ENCODE measurements at places on chromosomes 16 and 17.

DNA sequence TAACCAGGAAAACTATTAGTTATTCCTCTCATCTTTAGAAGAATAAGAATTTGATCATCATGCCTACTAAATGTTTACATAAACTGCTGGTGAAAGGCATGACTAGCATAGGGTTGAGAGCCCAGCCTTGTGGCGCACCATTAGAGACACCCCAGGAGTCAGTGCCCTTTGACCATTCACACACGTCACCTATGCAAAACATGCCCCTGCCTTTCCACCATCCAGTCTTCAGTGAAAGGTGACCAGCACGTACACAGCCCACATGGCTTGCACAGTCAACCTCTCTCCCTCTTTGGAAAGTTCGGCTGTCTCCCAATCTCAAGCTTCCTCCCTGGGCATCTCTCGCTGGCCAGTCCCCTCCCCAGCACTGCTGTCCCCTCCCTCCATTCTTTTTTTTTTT, 150.3 kb downstream of the ENGASE start:
- no peak for DNase-seq

DNA sequence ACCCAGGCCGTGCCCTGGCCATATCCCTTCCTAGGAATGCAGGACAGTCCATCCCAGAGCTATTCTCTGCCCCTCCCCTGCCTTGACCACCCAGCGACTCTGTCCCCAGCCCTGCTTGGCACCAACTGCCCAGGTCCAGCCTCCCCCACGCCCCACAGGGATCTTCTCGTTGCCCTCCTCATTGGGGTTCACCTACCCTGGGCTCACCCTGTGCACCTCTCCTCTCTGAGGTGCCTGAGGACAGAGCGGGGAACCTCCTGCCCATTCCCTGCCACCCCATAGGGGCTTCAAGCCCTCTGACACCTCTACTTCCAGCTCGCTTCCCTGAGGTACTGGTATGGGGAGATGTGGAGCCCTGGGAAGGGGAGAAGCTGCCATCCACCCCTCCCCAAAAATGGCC, 6.2 kb upstream of the MPP2 start:
- no peak for DNase-seq

GRCh38 chr16:23535901-23536300, 21.2 kb downstream of the EARS2 start:
- DNase-seq = no peak

DNA sequence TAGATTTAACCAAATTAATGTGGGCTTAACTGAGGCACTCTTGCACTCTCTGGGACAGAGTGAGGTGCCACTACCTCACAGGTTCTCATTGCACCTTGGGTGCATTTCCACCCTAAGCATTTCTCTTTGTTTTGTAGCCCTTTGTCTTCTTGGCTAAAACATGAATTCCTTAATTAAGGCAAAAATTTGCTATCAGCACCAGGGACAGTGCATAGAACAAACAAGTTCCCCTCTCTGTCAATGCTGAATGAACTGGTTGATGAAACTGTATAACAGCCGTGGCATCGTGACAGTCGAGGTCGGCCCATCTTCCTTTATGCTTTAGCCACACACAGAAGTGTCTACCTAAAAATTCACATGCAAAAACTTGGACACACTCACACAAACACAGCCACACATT, 74.8 kb downstream of the HS3ST2 start:
- no peak for DNase-seq

GRCh38 chr17:40025559-40025958, 10.3 kb downstream of the CSF3 start:
- no peak for DNase-seq

GRCh38 chr16:17302214-17302613, 168.5 kb downstream of the XYLT1 start:
- DNase-seq = no peak

DNA sequence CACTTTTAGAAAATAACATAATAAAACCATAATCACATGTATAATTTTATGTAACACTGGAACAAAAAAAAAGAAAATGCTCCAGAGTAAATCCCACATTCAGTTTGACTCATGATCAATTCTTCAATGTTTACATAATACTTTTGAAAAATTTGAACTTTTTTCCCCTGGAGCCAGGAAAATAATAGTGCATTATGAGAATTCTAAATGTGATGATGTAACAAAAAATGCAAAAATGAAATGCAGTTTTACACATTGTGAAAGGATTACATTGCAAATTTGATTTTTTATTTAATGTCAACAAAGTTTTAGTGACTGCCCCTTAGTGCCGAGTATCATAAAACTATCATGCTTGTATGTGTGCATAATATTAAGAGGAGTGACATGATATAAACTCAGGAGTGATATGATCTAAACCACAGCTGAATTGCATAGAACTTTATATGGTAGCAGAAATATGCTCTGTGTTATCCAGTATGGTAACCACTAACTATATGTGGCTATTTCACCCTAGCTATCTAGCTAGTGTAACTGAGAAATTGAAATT, 238.2 kb downstream of the CDH8 start:
- DNase-seq = no peak

DNA sequence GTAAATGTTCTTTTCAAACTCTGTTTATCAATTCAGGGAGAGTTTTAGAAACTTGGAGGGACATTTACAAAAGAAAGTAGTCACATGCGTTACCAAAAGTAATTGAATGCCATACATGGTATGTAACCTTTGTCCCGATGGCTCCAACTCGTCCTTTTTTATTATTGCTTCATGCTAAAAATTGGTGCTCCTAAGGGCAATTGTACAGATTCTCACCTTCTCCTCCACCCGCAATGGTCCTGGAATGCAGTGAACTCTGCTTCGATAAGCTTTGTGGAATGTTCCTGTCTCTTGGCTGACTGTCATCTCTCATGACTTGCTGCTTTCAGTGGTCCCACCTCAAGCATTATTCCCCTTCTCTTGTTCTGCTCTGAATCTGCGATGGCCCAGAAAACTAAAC, 20.9 kb downstream of the GNAO1 start:
- DNase-seq = no peak

DNA sequence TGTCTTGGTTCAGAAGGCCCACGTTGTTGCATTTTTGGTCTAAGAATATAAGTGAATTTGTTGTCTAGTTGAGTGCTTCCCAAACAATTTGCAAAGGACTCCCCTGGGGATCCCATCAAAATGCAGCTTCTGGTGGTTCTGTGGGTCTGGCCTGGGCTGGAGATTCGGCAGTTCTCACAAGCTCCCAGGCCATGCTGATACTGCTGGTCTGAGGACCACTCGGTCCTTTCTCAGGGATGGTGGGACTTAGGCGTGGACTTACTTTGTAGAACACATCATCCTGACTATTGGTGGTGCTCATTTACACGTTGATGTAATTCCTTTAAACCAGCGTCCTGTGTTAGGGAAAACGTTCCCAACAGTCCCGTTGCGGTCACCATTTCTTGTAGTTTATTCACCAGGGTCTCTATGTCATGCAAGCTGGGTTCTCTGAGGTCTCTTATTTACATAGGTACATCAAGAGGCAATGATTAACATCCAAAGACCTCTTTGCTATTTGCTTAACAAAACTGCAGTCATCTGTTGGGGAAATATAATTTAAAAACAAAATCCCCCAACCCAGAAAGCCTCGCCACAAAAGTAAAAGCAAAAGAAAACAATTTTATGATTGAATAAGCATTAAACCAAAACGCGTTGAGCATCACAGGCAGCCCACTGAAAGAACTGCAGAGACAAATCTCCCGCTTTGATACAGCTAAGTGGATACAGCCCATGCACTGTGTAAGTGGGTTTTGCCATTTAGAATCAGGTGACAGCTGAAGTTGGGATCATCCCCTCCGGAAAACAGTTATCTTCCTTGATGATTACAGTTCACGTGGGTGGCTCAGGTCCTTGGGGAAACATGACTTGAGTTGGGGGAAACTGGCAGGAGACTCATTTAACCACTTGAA, 39.0 kb upstream of the SEC14L1 start:
- no peak for DNase-seq

DNA sequence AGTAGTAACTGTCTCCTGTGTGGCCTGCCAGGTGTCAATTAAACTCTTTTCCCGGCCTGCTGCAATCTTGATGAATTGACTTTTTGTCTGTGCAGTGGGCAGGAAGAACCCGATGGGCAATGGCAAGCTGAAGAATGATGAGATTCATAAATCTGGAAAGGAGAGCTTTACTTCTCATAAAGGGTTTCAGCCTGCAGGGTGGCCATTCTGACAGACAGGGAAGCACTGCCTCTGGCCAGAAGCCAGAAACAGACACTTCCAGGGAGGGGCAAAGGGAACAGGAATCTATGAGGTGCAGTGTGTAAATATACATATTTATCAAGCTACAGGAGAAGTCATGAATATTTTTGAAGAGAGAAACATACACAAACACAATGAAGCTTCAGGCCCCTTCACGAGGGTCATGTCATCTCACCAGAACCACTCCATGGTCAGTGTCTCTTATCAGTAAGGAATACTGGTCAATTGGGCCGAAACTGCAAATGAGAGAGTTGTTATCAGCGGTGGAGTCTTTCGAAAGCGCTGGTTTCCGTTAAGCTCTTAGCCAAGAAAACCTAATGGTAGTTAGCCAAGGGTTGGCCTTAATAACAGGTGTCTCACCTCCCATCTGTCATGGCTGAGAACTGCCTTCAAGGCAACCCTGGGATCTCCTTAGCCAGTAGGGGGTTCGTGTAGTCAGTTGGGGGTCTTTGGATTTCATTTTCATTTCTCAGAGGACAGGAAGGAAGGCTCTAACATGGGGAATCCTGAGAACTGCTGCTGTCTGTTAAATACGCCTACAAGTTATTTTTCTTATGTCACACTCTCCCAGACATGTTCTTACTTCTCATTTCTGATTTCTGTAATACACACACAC, 1.2 kb upstream of the NARF start:
- DNase-seq = no peak

DNA sequence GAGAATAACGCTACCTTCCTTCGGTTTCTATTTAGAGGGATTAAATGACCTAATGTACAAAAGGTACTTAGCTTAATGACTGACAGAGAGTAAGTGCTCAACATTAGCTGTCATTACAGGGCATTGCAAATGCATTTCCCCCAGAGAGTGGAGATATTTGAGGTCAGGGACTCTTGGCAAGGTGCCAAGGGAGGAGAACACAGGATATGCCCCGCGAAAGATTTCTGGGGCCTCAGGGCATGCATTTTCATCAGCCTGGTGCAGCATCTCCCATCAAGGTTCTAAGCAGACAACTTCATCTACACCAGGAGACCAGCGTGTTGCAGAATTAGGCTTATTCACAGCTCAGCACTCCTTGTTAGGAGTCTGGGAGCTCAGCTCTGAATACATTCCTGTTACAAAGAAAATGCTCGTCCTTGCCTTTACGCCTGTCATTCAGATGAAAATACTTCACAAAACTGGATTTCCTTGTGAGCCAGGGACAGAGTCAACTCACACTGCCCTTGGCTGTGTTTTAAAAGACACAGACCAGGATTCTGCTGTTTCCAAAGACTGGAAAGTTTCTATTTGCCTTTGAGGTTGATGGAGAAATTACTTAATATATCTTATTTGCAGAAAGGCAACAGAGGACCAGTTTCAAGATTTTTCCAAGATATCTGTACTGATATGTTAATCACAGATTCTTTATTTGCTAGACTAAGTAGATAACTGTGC, 108.2 kb downstream of the VAT1L start:
- DNase-seq = no peak

DNA sequence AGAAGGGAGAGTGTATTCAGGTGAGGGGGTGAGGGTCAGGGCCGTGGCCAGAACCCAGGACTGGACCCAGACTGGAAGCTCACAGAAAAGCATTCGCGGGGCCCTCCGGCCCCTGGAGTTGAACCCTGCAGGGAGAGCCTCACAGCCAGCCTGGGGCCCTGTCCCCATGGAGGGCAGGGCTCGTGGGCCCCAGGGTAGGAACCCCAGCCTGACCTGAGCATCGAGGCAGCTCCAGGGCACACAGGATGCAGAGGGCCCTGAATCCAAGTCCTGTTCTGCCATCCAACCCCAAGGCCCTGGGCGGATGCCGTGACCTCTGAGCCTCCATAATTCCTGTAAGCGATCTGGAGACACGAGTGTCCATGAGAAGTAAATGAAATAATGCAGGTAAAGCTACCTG, 79.1 kb downstream of the MGAT5B start:
- no peak for DNase-seq

DNA sequence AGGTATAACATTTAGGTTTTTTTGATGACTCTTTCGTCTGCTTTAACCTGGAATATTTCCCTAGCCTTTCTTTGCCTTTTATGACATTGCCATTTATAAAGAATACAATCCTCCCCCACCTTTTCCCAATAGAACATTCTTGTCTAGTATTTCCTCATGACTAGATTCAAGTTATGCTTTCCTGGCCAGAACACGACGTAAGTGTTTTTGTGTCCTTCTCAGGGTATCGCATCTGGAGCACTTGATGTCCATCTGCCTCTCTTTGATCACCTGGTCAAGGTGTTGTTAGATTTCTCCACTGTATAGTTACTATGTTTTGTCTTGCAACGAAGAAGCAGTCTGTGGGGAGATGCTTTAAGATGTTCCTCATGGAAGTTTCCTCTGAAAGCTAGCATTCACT, 87.4 kb downstream of the MSI2 start:
- no peak for DNase-seq

DNA sequence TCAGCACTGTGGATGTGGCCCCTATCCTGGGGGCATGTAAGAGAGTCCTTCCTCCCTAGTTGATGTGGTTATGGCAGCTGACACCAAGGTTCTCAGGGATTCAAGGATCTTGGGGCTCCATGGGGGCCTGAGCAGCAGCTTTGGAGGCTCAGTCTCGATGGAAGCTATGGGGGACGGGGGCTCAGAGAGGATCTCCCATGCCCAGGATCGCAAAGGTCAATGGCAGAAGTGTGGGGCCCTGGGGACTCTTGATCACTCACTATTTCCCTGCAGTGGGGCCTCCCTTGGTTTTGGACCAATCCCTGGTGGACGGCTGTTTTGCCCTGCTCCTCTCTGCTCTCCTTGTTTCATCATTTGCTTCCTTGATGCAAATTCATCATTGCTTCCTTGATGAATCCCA, 885.9 kb downstream of the CDH8 start:
- DNase-seq = no peak

DNA sequence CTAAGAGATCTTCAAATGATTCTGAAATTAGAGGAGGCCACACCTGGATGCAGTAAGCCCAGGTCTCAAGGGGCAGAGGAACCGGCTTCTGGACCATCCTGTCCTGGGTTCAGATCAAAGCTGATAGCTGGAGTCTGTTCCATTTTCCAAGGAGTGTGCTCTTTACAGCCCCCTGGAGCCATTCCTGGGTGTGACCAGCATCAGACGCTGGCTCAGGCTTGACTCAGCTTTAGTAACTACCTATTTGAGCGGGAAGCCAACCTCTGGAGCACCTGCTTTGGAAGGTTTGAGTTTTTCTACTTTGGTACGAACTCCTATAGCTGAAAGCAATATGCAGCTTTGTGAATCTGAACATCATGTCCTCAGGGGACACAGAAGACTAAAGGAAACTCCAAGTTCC, 12.9 kb upstream of the BBS2 start:
- DNase-seq = no peak

GRCh38 chr17:5706577-5707210, 122.4 kb upstream of the NLRP1 start:
- peak; percentile 56 for DNase-seq

All from hippocampal formation (tissue), 2 donors.